Cerebellar nuclear complex (tissue), 1 donor: ENCODE measurements at places on chromosomes 4 and X.

GRCh38 chr4:153748378-153748777 lies 11.4 kb downstream of the RNF175 start:
- no peak for DNase-seq

- DNase-seq = no peak
Observed at GRCh38 chrX:19953145-19953544, 37.7 kb downstream of the BCLAF3 start.

- no peak for DNase-seq
Observed at GRCh38 chrX:154602766-154603437, 16.2 kb downstream of the CTAG1B start.

GRCh38 chr4:1195891-1196401 lies 23.6 kb upstream of the SPON2 start:
- no peak for DNase-seq

DNA sequence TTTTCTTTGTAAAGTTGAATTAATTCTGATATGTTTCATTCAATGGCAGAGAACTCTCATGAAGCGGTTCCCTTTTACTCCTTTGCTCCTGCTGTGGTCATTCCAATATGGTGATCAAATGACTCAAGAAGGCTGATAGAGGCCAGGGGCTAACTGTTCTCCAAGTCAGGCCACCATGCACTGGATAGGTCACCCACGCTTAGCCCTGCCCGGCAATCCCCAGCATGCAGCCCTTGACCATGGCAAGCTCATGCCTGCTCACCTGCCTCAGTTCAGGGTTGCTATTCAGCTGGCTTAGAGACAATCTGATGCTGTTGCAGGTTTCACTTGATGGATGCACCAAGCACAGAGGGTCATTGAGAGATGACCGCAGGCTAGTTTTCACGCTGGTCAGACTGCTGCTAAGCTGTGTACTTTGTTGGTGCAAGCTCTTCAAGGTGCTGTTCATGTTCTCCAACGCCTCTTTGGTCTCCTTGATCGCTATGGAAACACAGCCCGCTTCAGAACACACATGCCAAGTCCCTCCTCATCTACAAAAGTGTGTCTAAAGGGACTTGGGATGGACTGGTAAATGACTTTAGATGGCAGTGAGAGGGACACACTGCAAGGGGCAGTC lies 55.2 kb upstream of the FGFBP2 start:
- DNase-seq = no peak

DNA sequence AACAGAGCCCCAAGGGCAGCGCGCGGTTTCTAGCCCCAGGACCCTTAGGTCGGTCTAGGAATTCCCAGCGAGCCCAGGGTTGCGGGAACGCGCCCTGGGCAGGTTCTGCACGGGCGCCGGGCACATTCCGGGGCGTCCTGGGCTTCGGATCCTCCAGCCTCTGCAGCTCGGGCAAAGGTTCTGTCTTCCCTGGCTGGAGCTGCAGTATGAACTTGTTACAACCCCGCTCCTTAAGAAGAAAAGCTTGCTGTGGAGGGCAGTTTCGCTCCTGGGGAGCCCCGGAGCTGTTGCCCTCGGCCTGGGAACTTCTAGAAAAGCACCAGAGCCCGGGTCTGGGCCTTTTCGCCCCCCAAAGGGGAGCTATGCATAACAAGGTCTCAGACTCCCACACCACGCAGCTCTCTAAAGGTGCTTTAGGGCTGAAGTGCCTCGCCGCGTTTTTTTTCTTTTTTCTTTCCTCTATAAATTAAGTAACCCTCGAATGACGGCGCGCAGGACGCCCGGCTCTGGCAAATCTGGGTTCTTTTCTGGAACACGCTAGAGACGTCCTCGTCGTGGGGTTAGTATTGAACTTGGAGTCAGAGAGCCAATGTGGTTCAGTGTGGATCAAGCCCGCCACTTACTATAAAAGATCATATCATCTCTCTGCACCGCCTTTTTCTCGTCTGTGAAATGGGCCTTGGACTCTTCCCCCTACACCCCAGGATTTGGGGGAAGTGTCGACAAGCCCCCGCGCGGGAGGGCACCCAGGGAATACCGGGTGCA lies 5.7 kb downstream of the MSX1 start:
- DNase-seq = no peak

GRCh38 chr4:183213996-183214395 lies 106.1 kb downstream of the CLDN22 start:
- no peak for DNase-seq

DNA sequence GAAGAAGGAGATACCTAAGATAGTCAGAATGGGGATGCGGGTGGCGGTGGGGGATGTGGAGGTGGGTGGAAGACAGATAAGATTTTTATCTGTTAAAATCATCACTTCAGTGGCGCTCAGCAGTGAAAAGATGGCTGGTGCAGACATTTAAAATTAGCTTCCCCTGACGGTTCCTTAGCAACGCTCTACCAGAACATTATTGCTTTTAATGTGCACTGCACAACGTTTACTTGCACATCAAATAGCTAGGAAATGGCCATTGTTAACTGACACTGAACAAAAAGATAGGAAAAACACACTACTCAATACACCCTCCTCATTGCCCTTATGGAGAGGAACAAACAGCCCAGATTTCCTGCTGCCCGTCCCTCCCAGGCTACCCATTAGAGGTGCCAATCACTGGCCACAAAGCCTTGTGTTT lies 61.0 kb upstream of the FTHL17 start:
- DNase-seq = no peak

DNA sequence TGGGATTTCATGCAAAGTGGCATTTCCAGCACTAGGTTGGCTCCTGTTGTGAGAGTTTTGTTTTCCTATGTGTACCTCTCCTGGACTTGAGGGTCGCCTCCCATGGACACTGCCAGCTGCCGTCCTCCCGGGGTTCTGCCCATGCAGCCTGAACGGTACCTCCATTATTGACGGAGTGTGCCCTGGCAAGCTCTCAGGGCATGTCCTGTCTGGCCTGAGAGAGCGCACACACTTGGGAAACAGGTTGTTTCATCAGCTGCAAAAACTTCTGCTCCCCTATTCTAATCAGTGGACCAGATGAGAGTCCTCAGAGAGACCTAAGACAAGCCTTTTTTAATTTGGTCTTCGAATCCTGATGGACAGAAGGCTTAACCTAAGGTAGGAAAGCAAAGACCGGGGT lies 56.6 kb upstream of the HOPX start:
- no peak for DNase-seq

DNA sequence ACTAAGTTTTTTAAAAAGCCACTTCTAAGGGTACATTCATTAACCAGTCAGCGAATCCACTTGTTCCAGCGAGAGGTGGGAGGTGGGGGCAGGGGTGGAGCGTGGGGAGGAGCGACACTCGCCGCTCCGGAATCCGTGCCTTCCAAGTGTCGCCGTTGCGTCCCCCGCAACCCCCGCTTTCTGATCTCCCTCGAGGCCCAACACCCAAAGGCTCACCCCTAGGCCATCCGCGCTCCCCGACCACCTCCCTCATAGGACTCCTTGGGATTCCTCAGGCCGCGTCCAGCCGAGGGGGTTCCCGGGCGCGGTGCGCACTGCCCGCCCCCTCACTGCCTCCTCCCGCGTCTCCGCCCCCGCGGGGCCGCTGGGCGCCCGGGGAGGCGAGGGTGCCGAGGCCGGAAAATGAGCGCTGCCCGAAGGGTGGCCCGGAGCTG lies 108.1 kb upstream of the STOX2 start:
- no peak for DNase-seq

- DNase-seq = no peak
Observed at GRCh38 chrX:15737959-15738902, at the start of gene CA5B. Gene CA5B (plus strand): TSS chrX:15738270. CDS start chrX:15750024, 11,754 bp downstream.

DNA sequence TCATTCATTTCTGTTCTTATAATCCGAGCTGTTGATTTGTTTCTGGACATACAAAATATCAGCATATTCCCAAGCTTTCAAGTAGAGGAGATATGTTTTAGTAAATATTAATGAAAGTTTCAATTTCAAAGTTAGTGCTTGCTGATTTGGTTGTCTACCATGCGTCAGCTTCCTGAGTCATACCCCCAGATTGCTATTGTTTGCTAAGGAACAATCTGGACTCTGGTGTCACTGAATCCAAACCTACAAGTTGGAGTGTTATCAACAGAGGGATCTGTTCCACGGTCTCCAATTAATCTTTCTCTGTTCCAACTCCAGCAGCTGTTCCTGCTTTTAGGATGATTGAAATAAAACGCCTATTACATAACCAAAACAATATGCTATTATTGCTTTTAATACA lies 96.1 kb upstream of the FAM9A start:
- DNase-seq = no peak

GRCh38 chr4:141731481-141731880 lies 95.1 kb downstream of the IL15 start:
- no peak for DNase-seq

GRCh38 chrX:47447607-47448006 lies 35.4 kb downstream of the ZNF41 start:
- DNase-seq = no peak

GRCh38 chr4:74543231-74543781 lies 98.4 kb downstream of the AREG start:
- DNase-seq = no peak

- DNase-seq = no peak
Observed at GRCh38 chr4:139333046-139333445, 30.8 kb upstream of the NDUFC1 start.

DNA sequence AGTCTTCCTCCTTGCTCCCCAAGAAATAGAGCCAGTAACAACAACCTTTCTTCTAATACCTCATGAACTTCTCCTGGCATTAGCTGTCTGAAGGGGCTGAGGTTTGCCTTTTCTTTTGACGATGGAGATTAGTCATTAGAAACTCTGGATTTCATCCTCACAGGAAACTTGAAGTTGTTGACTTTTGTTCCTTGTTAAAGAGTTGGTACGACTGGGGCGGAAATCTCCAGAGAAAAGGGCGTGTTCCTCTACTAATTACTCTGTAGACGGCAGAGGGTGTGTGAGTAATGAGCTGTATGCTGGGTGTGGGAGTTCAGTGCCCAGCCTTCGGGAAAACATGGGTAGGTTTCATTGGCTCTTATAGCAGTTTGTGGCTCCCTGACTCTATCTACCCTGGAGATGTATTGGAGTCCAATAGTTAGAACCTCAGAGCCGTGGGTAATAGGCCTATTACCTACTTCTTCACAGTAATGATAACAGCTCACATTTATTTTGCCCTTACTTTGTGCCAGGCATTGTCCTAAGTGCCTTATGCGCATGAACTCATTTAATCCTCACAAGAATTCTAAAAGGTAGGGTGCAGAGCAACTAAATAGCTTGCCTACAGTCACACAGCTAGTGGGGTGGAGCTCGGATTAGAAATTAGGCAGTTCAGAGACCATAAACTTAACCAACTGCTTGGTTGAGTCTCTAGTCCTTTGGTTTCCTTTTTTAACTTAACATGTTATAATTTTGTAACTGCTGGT lies 23.4 kb downstream of the TMEM164 start:
- no peak for DNase-seq

DNA sequence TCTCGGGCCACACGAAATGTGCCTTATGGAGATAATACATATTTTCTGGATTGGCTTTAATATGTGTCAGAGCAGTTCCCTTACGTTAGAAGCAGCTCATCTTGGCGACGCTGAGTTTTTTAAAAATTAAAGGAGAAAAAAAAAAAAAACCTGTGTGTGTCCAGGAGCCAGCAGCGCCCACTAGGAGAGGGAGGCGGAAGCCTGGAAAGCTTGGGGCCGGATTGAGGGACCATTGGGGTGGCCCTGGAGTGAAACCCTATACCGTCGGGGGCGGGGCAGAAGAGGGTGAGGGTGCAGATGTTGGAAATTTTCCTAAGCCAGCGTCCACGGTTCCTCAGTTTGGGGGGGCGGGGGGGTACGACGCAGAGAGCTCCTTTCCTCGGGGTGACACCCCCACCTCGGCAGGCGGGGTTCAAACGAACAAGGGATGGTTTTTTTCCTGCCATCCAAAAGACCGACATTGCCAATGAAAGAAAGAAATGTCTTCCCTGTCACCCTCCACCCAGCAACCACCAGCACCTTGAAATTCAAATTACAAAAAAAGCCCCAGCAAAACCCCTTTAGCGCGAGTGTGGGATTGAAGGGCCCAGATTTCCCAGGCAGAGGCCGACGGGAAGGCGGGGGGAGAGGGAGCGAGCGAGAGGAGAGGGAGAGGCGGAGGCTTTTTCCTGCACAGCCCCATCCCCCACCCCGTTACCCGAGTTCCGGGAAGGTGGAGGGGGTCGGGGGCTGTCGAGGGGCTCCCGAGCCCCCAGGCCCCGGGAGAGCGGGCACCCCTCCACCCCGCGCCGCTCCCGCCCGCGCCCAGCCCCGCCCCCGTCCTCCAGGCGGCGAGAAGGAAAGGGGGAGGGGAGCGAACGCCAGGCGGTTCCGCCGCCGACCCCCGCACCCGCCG lies 859 bp downstream of the SMARCA1 start:
- peak; percentile 1 for DNase-seq

GRCh38 chrX:96446524-96446923 lies 238.1 kb upstream of the DIAPH2 start:
- no peak for DNase-seq

- no peak for DNase-seq
Observed at GRCh38 chrX:14013054-14013453, 16.6 kb downstream of the GEMIN8 start.

- DNase-seq = no peak
Observed at GRCh38 chrX:23930894-23931604, 23.2 kb downstream of the CXorf58 start.

DNA sequence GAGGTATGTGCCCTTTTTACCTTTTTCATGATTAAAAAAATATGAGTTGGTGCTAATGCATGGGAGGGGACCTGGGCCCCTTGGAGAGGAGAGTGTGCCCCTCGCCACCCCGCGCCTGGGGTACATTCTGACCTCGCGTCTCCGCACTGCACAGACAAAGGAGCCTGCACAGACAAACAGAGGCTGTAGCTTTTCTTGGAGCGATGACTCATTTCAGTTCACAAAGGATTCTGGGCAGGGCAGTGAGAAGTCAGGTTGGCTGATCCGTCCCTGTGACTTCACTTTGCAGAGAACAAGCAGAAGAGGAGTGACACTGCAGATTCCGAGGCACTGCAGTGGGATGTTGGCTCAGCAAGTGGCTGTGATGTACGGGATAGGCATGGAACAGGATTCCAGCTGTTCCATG lies 82.9 kb downstream of the STOX2 start:
- DNase-seq = no peak

DNA sequence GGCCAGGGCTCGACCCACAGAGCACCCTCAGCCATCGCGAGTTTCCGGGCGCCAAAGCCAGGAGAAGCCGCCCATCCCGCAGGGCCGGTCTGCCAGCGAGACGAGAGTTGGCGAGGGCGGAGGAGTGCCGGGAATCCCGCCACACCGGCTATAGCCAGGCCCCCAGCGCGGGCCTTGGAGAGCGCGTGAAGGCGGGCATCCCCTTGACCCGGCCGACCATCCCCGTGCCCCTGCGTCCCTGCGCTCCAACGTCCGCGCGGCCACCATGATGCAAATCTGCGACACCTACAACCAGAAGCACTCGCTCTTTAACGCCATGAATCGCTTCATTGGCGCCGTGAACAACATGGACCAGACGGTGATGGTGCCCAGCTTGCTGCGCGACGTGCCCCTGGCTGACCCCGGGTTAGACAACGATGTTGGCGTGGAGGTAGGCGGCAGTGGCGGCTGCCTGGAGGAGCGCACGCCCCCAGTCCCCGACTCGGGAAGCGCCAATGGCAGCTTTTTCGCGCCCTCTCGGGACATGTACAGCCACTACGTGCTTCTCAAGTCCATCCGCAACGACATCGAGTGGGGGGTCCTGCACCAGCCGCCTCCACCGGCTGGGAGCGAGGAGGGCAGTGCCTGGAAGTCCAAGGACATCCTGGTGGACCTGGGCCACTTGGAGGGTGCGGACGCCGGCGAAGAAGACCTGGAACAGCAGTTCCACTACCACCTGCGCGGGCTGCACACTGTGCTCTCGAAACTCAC lies 3.6 kb downstream of the MID1IP1 start:
- DNase-seq = no peak
